Caki2 (cell line): ENCODE measurements at places on chromosomes 5 and 9.

DNA sequence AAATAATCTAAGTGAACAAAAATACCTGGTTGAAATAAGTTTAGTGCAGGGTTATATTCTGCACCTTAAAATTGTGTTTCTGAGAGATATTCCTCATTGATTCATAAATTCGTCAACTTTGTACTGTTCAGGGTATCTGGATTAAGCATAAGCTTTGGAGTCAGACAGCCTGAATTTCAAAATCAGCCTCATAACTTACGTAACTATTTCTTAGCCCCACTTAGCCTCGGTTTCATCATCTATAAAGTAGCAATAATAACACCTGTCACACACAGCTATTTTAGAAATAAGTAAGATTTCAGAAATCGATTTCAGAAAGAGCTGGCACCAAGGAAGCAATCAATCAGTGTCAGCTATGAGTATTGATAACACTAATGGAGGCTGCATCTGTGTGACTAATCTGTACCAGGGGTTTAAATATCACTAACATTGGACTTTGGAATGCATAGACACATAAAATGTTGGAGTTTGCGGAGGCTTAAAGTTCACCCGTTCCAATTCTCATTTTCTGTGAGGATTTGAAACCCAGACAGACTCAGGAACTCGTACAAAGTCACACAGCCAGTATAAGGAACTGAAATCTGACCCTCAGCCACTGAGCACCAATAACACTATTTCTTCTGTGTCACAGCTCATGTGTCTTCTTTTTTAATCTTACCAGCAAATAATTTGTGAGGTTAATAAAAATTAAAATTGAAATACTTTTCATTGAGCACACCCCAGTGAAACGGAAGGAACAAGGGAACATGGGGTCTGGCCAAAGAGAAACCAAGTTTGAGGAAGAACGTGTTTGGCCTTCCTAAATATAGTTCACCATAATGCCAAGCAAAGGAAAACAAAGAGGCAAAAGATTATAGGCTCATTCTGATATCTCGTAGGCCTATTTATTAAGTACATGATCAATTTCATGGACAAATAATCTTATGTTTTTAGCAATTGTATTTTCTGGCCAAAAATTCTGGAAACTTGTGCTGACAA is 194.4 kb upstream of the PTGER4 start:
- DNase-seq: no peak

GRCh38 chr9:83521011-83521410 is 17.2 kb downstream of the FRMD3 start:
- DNase-seq: no peak

- DNase-seq: no peak
Measured at GRCh38 chr5:137345396-137345795, 153.7 kb downstream of the SPOCK1 start.

DNA sequence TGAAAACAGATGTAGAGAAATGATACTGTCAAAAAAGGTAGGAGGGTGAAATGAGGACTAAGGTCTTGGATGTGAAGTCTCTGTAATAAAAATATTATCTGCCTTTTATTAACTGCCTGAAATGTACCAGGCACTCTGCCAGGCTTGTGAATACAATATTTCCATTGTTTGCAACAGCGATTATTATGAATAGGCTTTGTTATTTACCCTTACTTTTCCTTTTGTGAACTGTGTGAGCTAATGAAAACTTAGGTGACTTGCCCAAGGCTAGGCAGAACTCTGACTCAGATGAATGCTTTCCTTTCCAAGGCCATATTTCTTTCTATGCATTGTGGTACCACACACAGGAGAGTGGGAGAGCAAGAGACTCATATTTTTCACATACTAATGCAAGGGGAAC is 204.1 kb downstream of the CDH12 start:
- DNase-seq: no peak

DNA sequence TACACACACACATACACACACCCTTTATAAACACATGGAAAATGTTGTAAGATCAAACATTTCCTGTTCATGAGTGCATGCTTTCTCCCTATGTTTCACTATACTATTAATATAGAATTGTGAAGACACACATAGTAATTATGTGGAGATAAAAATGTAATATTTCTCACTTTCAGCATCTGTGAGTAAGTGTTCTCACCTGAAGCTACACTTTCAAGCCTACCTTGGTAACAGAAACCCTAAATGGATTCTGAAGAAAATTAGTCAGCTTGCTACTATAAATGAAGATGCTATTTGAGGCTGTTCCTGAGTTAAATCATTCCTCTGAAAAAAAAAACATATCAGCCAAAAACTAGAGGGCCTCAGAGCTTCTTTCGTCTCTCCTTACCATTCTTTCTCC is 81.1 kb upstream of the GNA14 start:
- no peak for DNase-seq

- peak; percentile 1 for DNase-seq
Measured at GRCh38 chr5:54443270-54443669, 12.2 kb upstream of the HSPB3 start.

- no peak for DNase-seq
Measured at GRCh38 chr9:95067897-95068296, 249.6 kb downstream of the FANCC start.

- DNase-seq: no peak
Measured at GRCh38 chr5:51696122-51696521, 312.9 kb downstream of the ISL1 start.

- no peak for DNase-seq
Measured at GRCh38 chr9:112104901-112105300, 70.2 kb downstream of the SUSD1 start.

DNA sequence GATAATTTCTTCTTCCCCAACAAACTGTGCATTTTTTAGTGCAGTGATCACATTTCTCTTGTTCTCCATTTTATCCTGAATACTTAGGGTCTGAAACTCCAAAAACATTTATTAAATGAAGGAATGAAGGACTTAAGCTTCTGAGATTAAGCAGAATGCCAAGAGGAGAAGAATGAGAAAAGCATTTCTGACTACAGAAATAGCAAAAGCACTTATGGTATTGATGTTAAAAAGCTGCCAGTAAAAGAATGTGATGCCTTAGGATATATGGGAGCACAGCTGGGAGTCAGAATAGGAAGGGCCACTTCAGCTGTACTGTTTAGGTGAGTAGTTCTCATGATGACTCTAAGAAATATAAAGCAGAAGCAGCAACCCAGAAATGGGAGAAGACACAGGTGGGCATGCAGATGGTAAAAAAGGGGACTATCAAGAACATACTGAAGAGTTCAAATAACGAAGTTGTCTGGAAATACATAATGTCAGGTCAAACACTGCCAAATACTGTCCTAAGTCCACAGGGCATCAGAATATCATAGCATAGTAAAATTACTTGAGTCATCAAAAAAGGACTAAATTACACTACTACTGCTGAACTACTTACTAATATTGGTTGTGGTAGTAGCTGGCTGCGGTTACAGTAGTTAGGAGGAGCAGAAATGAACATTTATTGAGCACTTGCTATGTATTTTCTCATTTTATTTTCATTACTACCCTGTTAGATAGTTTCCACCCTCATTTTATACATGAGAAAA is 132.7 kb downstream of the MAPKAP1 start:
- DNase-seq: no peak

DNA sequence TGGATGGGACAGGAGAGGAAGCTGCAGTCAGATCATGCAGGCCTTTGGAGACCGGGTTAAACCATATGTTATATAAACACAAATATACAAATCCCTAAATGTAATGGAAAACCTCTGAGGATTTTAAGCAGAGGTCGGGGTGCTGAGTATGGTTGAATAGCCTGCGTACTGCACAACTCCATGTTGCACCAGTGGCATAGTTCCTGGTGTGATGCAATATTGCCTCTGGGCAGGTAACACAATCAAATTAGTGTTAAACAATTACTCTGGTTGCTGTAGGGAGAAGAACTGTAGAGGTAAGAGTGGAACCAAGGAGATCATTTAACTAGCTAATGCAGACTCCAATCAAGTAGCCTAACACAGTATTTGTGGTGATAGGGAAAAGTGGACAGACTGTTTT is 21.3 kb upstream of the RNF145 start:
- DNase-seq: no peak

- DNase-seq: no peak
Measured at GRCh38 chr5:156594406-156594805, 255.7 kb upstream of the PPP1R2B start.
